ENCODE measurements at places on chromosomes 4 and X. TPM values are rescaled to one million over a fixed set of nuclear protein-coding genes. Genes with fewer than 3 reads are reported as not detected.

DNA sequence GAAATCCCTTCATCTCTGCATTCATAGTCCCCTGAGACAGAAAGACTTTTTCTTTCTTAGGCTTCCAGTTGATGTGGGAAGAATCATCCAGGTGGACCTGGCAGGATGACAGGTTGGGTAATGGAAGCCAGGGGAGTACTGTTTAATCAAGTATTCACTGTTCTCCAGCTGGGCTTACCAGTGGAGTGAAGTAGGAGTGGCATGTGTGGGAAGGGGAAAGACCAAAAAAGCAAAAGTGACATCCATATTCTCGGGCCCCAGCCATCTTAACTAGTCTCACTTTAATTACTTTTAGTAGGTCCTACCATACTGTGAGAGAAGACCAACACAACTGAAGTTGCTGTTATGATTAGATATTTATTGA is 18.5 kb downstream of the VSIG4 start:
- no peak for DNase-seq

GRCh38 chrX:55005256-55005655 is 5.1 kb downstream of the APEX2 start:
- no peak for DNase-seq

Gene DAPP1
- total RNA-seq, result 28.4 TPM

DNA sequence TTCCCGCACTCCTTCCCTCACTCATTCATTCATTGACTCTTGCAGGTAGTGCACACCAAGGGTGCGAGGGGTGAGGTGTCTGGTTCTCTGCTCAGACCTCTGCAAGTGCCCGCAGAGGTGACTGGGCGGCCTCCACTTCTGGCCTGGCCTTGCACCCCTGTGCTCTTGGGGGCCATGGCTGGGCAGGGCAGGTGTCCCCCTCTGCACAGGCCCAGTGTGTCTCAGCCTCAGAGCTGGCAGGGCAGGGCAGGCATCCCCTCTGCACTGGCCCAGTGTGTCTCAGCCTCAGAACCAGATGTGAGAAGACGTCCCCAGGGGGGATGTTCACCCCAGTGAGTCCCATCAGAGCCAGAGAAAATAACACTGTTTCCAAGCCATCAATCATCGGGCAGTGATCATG is 16.8 kb downstream of the CPZ start:
- DNase-seq, result no peak

All from activated CD4-positive, alpha-beta T cell treated with anti-CD3 and anti-CD28 coated beads, Interleukin-2, amount 10 ng/mL, durations not matched to agents 24 days and 14 days (primary cell).